ENCODE measurements at places on chromosomes 16 and 17.

GRCh38 chr16:66272461-66272860, 94.0 kb upstream of the CDH5 start:
- no peak for DNase-seq

GRCh38 chr16:49026566-49027181, 255.0 kb downstream of the CBLN1 start:
- DNase-seq, result no peak

- DNase-seq, result no peak
Measured at GRCh38 chr17:59757470-59757869, 50.0 kb downstream of the VMP1 start.

GRCh38 chr17:55549140-55549539, 37.9 kb upstream of the SMIM36 start:
- no peak for DNase-seq

DNA sequence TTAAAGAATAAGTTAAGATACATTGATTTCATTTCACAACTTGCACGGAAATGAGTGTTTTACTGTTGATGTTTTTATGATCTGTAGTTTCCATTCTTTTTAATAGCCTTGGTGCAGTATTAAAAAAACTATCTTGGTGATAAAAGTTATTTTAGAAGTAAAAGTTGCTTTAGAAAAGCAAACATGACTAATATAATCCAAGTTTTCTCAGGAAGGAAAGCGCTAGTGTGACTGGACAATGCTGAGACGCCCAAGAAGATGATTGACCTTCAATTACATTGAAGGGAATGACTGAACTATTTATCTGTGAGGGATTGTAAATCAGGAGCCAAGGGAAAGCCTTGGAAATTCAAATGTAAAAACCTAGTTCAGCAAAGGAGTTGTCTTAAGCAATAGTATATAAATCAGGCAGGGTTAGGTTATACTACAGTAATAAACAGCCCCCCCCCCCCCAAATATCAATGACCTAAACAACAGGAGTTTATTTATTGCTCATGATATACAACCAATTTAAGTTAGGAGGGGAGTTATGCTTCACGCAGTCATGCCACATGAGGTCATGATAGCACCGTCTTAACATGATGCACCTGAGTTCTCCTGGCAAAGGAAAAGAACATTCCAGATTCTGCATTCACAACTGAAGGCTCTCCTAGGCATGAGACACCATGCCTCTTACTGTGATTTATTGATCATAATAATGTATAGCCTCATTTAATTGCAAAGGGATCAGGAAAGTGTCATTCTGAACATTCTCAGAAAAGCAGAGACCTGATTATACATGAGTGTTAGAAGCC, 443.8 kb downstream of the CDH13 start:
- no peak for DNase-seq

DNA sequence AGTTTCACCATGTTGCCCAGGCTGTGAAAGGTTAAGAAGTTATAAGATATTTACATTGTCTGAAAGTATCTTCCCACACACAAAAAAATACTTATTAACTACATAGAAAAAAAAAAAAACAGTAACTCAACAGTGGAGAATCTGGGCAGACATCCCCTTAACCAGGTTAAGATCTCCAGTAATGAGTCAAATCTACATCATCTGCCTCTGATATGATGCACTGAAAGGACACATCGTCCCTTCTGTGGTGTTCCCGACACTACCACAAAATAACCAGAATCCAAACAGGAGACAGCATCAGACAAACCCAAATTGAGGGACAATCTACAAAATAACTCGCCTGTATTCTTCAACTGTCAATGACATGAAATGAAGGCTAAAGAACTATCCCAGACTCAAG, 40.0 kb downstream of the CMTM4 start:
- no peak for DNase-seq

DNA sequence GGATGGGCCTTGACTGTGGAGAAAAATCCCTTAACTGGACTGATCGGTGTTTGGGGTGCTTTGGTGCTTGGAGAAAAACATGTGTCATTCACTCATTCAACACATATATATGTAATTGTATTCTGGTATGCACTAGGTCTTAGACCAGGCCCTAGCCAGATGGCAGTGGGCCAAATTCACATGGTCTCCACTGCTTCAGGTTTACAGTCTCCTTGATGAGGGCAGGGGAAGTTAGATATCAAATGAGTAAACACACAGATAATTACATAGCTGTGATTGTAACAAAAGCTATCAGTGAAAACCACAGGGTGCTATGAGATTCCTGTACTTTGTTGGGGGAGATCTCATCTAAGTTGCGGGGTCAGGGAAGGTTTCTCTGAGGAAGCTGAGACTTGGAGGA, 78.8 kb downstream of the WWP2 start:
- DNase-seq, result no peak

GRCh38 chr16:68288252-68288650, 22.5 kb downstream of the SLC7A6OS start:
- no peak for DNase-seq

DNA sequence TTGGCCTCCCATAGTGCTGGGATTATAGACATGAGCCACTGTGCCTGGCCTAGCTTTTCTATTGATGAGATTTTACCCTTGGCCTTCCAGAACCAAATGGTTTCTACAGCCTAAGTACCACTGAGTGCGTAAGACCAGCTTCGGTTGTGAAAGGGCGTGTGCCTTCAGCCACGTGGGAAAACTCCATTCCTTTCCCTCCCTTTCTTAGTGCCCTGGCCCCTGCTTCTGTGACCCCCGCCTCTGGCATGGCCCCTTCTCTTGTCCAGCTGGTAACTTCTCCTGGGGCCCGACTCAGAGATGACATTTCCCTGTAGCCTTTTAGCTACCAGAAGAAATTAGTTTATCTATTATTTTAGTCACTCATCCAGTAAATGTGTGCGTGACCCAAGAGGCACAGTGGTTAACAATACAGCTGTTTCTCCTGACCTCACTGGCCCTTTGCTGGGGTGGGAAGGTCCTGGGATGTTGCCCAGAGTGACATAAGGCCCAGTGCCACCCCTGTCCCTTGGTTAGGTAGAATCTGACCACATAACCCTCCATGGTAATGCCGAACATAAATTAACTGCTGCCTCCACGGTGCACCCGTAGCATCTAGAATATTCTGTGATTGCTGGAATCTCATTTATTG, 97.3 kb downstream of the PLCG2 start:
- no peak for DNase-seq

DNA sequence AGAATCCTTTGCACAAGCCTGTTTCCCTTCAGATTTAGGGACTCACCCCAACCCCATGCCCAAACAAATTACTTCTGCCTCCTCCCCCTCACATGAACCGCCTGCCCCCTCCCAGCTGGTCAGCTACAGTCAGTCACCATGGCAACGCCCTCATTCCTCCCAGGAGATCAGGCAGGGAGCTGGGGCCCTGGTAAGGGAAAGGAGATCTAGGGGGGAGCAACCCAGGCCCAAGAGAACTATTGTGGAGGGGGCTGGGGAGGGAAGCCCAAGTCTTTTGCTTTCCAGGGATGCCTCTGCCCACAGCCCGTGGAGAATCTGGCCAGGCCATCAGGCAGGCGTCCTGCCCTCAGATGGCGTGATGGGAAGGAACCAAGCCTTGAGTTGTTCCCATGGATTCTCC, 2.8 kb downstream of the FAM171A2 start:
- no peak for DNase-seq

DNA sequence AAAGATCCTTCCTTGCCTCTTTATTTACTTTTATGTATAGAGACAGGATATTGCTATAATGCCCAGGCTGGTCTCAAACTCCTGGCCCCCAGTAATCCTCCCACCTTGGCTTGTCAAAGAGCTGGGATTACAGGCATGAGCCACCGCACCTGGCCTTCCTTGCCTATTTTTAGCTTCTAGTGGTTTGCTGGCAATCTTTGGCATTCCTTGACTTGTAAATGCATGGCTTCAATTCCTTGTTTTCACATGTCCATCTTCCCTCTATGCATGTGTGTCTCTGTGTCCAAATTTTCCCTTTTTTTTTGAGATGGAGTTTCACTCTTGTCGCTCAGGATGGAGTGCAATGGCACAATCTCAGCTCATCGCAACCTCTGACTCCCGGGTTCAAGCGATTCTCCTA, 22.5 kb downstream of the HEXIM2 start:
- DNase-seq, result no peak

DNA sequence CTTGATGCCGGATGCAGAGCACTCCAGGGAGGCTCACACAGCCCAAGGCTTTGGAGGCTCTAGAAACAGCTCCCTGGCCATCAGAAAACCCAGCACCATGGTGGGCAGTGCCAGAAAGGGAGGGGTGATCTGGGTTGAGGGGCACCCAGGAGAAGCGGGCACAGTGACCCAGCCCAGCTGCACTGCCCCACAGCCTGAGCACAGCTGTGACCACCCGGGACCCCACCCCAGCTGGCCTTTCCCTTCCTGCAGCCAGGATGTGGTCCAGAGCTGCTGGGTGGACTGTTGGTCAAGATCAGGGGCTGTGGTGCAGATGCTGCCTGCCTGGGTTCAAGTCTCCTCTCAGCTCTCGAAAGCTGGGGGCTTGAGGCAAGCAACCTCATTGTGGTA, 223.1 kb downstream of the ZNF423 start:
- no peak for DNase-seq

GRCh38 chr17:57092171-57092570, 7.1 kb downstream of the AKAP1 start:
- DNase-seq, result no peak

- DNase-seq, result no peak
Measured at GRCh38 chr17:82848022-82848592, 8.3 kb upstream of the ZNF750 start.

GRCh38 chr16:67969254-67970039, 1.0 kb upstream of the SLC12A4 start:
- no peak for DNase-seq

- no peak for DNase-seq
Measured at GRCh38 chr17:61601297-61601696, 10.3 kb upstream of the NACA2 start.

DNA sequence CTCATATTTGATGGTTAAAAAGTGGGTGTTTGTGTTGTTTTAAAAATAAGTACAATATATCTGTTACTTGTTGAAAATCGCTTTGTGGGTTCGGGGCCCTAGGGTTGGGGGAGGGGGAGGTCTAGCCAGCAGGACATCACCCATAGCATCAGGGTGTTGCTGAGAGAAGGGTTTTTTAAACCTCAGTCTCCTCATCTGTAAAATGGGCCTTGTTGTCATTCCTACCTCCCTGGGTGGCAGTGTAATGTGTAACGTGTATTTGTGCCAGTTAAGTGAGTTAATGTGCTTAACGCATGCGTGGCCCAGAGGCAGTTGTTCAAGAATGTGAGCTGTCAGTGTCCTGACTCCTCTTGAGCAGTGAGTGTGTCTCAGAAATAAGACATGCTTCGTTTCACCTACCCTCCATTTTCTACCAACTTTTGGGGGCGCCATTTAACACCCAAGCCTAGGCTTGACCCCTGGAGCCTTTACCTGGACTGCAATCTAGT, 129.0 kb downstream of the CMIP start:
- no peak for DNase-seq

DNA sequence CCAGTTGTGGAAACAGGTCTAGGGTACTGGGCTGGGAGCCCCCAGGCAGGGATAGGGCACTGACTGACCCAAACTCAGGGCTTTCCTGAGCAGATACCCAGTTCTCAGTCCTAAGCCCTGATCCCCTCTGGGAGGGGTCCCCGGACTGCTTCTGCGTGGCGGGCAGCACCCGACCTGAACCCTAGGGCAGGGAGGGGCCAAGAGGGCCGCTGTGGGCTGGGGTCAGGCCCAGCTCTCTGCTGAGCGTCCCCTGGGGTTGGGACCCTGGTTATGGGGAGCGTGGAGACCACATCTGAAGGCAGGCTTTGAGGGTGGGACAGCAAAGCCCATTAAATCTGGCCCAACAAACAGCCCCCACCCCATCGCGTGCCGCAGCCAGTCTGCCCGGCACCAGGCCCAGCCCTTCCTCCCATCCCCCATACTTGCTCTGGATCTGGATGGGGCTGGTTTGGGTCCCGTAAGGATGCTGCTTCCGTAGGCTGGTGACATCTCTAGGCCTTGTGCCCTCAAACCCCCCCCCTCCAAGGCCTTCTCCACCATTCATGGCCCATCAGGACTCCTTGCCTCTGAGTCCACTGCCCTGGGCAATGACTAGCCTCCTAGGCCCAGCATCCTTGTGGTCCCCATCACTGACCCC, 691 bp upstream of the FAM83G start:
- no peak for DNase-seq

DNA sequence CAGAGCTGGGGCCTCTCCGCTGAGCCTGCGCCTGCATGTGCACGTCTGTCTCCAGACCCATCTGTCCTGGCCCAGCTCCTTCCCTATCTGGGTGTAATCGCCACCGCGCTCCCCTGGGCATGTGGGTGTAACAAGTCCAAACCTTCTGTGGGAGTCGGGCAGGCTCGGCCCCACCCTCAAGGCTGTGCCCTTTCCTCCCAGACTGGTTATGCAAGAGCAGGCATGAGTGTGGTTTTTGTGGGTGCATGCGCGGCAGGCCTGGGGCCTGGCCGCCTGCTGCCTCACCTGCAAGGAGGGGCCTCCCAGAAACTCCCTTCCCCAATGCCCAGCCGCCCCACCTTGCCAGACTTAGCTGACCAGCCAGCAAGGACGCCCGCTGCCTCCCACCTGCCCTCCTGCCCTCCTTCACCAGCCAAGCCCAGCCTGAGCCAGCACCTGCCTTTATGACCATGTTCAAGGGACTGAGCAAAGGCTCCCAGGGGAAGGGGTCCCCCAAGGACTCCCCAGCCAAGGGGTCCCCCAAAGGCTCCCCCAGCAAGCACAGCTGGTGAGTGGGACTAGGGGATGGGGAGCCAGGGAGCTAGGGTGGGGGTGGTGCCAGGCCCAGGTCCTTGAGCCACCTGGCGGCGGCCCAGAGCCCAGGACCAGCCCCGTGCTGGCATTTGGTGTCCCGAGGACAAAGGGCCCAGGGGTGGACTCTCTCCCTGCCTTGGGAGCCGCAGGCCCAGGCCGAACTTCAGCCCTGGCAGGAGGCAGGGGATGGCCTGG, at the start of gene EVPLL:
Gene EVPLL, plus strand, starts transcription at position 342 of the 768 bp plus-strand sequence. CDS start 3,160 bp downstream, outside the sequence.
- no peak for DNase-seq

- DNase-seq, result no peak
Measured at GRCh38 chr17:35616536-35616935, 29.4 kb downstream of the AP2B1 start.

- DNase-seq, result no peak
Measured at GRCh38 chr16:2437032-2437790, 8.0 kb downstream of the CCNF start.

- DNase-seq, result no peak
Measured at GRCh38 chr17:74151551-74152315, 51.7 kb upstream of the RPL38 start.

DNA sequence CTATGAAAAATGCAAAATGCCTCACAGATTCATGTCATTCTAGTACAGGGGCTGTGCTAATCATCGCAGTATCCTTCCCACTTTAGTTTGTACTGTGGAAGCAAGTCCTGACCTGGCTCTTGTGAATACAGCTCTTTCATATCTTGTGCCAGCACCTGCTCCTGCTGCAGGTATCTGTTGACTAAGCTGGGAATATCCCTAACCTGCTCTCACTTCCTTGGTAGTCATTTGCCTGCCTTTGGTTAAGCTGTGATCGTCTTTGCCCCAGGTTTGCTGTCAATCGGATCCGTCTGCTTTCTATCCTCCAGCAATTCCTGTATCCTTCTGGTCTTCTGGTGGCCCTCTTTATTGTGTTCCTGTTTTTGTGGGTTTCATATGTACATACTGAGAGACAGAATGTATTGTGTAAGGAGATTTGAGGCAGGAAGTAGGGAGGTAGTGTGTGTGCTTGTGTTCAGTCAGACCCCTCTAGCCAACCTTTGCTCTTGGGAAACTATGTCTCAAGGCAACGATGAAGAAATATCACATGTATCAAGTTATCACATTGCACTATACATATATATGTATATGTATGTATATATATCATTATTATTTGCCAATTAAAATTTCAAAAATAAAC, 7.7 kb upstream of the GINS3 start:
- DNase-seq, result no peak

GRCh38 chr17:1003972-1004768, 7.2 kb downstream of the TIMM22 start:
- no peak for DNase-seq

- no peak for DNase-seq
Measured at GRCh38 chr17:80468781-80469493, 7.5 kb downstream of the NPTX1 start.
